ENCODE measurements at places on chromosomes 4 and X.

DNA sequence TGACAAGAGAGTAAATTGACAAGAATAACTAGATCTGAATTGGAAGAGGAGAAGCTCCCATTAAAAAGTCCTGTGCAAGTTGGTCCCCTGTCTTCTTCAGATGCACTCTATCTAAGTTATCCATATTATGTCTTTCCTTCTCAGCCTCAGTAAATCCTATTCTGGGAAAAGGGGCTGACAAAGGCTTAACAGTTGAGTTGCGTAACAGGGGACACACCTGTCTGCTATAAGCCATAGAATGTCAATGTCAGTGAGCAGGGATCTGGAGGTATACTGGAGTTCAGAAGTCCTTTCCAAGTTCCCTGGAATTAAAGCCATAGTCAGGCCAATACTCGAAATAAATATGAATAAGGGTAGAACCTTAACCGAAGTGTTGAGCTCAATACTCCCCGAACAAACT is 26.3 kb upstream of the TNIP3 start:
- no peak for DNase-seq

DNA sequence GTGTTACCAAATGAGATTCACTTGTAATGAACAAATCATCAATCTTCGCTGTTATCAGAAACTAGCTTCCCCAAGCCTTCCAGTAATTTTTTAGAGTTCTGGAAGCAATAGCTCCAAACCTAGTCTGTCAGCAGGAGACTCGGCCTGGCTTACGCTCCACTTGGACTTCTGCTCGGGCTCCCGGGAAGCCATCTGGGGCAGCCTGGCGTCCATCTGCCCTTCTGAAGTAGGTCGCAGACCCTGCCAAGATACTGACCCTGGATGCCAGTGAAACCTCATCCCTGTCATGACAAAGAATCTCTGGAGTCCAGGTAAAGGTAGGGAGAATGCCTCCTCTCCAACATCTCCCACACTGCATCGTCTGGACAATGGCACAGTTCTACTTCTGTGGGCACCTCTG is 493.8 kb upstream of the ZFP42 start:
- no peak for DNase-seq

DNA sequence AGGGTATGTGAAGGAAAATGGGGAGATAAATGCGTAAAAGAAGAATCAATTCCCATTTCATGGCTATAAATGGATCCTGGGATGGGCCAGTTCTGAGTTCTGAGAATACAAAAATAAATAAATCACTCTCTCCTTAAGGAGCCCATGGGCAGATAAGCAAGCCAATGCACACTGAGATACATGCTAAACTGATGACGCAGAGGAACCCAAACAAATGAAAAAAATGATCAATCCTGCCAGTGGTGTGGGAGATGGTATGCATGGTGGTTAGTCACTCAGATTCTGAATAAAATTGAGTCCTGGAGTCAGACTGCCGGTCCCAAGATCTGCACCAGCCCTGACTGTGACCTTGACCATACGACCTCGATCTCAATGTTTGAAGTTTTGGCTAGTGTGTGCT is 59.7 kb downstream of the NEIL3 start:
- no peak for DNase-seq

- no peak for DNase-seq
These were observed 868 bp downstream of the DACH2 start for GRCh38 chrX:86149119-86149518.

DNA sequence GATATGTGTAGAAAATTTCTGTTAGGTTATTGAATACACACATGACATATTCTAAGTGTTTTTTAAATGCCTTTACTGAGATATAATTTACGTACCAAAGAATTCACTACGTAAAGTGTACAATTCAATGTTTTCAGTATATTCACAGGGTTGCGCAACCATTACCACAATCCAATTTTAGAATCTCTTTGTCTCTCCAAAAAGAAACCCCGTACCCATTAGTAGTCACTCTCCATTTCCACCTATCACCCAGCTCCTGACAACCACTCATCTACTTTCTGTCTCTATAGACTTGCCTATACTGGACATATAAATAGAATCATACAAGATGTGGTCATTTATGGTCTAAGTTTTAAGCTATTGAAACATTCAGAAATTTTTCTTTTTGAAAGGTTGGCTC is 53.0 kb upstream of the FBXW7 start:
- no peak for DNase-seq

DNA sequence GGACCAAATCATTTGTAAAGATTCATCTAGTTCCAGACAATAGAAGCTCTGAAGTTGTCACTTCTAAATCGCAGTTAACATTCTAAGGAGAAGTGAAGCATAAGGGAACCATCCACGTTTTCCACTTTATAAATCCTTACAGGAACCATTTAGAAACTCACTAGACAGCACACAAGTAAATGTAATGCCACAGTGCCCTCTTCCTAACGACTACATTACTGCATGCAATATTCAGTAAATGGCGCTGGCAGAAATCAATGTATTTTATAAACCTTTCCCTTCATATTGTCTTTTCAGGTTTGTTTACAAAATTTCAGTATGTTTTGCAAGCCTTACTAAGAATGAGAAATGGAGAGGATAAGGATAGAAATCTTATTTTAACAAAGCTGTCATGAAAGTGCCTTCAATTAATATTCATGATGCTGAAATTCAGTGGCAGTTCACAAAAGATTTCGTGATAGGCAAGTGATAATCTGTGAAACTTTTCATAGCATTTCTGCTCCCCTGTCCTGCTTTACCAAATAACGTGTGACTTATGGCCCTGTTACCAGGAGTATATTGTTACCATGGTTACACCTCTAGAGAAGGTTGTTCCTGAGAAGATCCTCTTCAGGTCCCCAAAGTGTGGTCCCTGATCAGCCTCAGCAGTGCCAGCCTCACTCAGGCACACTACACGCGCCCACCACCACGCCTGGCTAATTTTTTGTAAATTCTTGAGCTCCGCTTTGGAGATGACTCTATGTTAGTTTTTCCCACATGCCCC is 54.2 kb downstream of the TMA16 start:
- DNase-seq, result no peak

GRCh38 chrX:153776611-153777045 is 4.2 kb upstream of the SRPK3 start:
- no peak for DNase-seq

GRCh38 chr4:156767911-156768415 is 203.6 kb downstream of the PDGFC start:
- DNase-seq, result no peak

GRCh38 chr4:73929278-73929677 is 52.5 kb downstream of the PF4 start:
- no peak for DNase-seq

- DNase-seq, result no peak
These were observed 25.6 kb downstream of the SMARCA5 start for GRCh38 chr4:143538979-143539669.

- no peak for DNase-seq
These were observed 217.3 kb downstream of the DKK2 start for GRCh38 chr4:106818764-106819163.

GRCh38 chr4:162392946-162393345 is 229.1 kb upstream of the FSTL5 start:
- DNase-seq, result no peak

GRCh38 chr4:140659943-140660700 is 91.4 kb upstream of the UCP1 start:
- no peak for DNase-seq

- no peak for DNase-seq
These were observed 165.5 kb downstream of the KLF8 start for GRCh38 chrX:56397636-56398035.

DNA sequence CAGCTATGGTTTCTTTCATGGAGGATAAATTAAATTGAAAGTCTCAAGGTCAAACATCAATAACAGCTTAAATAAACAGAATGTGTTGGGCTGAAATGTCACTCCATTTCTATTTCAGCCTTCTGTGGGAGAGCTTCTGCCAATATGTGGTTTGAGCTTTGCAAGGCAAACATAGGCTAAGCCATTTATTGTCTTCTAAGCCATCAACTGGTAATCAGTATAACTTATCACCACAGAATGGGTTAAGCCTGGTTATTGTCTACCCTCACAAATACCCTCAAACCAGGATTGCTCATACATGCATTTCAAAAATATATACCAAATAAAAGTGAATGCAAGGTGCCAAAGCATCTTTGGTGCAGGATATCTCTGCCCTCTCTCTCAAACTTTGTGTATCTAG is 52.7 kb downstream of the GABRB1 start:
- DNase-seq, result no peak

DNA sequence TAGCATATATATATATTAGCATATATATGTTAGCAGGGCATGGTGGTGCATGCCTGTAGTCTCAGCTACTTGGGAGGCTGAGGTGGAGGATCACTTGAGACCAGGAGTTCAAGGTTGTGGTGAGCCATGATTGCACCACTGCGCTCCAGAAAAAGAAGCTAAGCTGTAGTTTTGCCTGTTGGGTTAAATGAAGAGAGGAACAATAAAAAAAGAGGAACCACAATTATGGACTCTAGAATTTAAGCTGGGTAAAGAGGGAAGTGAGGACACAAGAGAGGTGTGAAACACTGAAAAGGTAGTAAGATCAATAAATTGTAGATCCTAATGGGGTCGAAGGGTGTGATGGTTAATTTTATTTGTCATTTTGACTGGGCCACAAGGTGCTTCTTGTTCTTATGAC is 40.5 kb upstream of the HSD17B10 start:
- DNase-seq, result no peak

GRCh38 chr4:153228512-153229140 is 24.4 kb downstream of the TRIM2 start:
- DNase-seq, result no peak

GRCh38 chrX:53065104-53065503 is 16.5 kb downstream of the GPR173 start:
- DNase-seq, result no peak

GRCh38 chrX:78111140-78111931 is 7.3 kb downstream of the PGK1 start:
- DNase-seq, result no peak

DNA sequence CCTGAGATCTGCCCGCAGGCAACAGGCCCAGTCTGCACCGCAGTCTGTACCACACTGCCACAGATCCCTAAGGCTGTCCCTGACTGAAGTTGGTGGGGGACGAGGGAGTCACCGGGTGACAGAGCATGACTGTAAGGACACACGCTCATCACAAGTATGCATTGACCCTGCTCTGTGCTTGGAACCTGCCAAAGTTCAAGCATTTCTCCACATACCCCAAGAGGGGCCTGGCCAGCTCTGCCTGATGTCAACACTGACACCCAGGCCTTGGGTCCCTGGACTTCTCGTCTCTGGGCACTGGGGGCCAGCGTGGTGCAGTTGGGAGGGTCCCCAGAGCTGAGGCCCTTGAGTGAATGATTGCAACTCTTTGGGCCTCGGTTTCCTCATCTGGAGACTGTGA is 7.9 kb downstream of the BLOC1S4 start:
- DNase-seq, result no peak

All from naive B cell (primary cell).